ENCODE measurements at places on chromosomes 1 and 21.

DNA sequence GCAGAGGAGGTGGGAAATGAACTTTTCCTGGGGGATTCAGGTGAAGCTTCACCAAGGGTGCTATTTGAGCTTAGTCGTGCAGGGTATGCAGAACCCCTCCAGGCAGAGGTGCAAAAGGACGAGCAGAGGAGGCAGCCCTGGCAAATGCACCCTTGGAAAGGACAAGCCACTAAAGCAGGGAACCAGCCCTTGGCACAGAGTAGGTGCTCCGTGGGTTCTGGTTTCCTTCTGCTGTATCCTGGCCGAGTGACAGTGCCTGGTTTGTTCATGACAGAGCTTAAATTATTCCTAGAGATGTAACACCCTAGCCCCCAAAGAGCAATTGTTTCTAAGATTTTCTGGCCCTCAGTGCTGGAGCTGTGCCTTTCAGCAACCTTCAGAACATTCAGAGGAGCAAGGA lies 73.4 kb upstream of the SYT6 start:
- DNase-seq = no peak

GRCh38 chr1:183361081-183361480 lies 57.1 kb downstream of the NMNAT2 start:
- no peak for DNase-seq

GRCh38 chr1:18868801-18869424 lies 9.5 kb upstream of the TAS1R2 start:
- no peak for DNase-seq

- DNase-seq = no peak
Observed at GRCh38 chr1:167344112-167344511, 123.4 kb downstream of the POU2F1 start.

DNA sequence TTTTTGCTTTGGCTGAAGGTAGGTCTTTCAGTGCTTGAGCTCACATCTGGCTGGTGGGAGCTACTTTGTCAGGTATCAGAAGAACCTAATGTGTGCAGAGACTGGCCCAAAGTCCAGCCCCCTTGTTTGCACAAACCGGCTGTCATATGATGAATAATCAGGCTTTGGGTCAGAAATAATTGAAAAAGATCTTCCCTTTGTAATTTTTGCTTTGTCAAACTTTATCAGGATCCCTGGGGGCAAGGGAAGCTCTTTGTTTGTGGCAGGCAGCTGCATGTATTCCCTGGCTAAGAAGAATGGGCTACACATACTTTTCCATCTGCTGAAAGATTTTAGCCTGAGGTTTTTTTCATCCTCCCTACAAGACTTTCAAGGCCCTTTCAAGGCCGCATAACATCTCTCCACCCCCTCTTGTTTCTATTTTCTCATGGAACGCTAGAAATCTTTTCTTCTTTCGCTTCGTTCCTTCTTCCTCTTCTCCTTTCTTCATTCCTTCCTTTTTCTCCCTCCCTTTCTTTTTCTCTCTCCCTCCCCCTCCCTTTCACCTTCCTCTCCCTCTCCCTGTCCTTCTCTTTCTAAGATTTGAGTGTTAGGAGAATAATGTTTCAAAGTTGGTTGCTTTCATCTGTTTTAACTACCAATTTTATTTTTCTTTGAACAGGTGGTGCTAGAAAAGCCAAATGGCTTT lies 25.5 kb downstream of the TUFT1 start:
- DNase-seq = no peak

- no peak for DNase-seq
Observed at GRCh38 chr1:47709872-47710231, 272.0 kb downstream of the FOXD2 start.

DNA sequence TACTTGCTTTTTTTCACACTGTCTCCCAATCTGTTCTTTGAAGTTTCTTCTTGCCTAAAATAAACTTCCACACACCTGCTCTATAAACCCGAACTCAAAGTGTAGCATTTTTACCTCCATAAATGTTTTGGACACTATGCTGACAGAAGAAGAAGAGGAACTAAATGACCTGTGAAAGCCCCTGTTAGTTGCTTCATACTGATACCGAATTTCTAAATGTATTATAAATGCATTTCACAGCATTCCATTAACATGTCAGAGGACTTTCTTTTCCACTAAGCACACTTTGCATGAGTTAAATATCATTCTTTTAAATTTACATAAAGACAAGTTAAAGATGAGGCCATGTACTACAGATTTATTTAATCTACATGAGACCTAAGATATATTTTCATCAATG lies 281.0 kb downstream of the SMYD3 start:
- DNase-seq = no peak

DNA sequence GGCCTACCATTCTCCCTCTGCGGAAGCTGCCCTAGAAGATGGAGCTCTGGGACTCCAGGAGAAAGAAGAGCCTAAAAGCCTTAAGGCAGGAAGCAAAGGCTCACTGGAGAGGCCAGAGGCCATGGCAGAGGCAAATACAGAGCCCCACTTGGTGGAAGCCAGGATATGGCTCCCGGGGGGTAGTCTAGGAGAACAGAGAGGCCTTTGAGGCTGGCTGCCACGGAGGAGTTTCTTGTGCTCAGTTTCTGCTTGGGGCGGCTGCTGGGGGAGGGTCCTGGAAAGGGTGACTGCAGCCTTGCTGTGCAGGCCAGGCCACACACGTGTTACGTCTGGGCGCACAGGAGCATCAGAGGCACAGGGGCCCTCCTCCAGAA lies 5.4 kb downstream of the CC2D1B start:
- no peak for DNase-seq

GRCh38 chr1:67977756-67978155 lies 72.7 kb downstream of the DIRAS3 start:
- no peak for DNase-seq

GRCh38 chr1:203592730-203593129 lies 33.9 kb upstream of the ATP2B4 start:
- DNase-seq = no peak

GRCh38 chr1:174726167-174726879 lies 273.4 kb upstream of the CACYBP start:
- no peak for DNase-seq

- peak; percentile 62 for DNase-seq
Observed at GRCh38 chr1:58702261-58703141, 2.6 kb upstream of the MYSM1 start.

DNA sequence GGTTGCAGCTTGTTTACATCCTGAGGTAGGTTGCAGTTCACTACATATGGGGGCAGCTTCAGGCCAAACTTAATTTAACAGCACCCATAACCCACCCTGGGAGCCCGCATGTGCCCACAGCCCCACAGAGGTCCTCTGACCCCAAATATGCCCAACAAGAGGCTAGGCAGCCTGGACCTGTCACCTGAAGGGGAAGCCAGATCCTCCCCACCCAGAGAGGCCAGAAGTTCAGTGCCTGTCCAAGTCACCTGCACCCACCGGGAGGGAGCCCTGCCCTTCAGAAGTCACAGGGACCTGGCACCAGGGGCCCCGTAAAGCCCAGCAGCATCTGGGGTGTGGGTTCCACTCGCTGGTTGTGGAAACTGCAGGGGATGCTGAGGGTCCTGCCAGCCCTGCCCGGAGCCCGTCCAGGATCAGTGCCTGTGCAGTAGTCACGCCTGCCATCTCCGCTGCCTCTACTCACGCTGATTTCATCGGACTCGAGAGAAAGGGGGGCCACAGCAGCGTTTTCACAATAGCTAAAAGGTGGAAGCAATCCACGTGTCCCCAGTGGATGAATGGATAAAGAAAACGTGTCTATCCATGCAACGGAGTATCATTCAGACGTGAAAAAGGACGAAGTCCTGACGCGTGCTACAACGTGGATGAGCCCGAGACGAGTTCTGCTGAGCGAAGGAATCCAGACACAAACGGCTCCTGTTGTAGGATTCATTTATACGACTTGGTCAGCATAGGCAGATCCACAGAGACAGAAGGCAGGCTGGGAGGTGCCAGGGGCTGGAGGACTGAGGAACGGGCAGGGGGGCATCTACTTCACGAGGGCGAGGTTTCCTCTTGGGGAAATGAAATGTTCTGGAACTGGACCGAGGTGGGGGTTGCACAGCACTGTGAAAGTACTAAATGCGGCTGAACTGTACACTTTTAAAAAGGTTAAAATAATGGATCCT lies 33.9 kb upstream of the COL6A2 start:
- DNase-seq = no peak

GRCh38 chr1:174953285-174954072 lies 46.3 kb upstream of the CACYBP start:
- no peak for DNase-seq

GRCh38 chr1:48030696-48031365 lies 33.6 kb upstream of the TRABD2B start:
- DNase-seq = no peak

All from spinal cord (tissue), 10 donors.